HS-5 (cell line): ENCODE measurements at places on chromosomes 13 and 19.

GRCh38 chr19:30877661-30878113 is 471.5 kb downstream of the TSHZ3 start:
- no peak for DNase-seq

DNA sequence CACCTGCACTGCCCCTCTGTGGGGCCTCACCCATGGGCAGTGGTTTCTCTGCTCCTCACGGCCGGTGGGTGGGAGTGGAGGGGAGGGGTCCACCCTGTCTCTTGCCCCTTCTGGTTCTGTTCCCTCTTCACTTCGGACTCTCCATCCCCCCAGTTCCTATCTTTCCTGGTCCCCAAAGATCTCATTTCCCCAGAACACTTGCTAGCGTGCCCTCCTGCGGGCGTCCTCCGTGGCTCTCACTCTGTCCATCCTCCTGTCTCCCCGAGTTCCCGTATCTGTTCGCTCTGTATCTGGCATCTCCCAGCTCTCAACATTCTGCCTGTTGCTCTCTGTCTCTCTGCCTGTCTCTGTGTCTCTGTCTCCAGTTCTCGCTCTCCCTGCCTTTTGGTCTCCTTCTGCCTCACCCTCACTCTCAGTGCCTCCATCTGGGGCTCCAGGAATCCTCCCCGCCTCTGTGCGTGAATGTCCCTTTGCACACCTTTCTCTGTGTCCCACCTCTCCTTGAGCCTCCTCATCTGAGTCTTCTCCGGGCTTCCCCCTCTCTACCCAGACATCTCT is 363 bp downstream of the SPIB start:
- DNase-seq = no peak

DNA sequence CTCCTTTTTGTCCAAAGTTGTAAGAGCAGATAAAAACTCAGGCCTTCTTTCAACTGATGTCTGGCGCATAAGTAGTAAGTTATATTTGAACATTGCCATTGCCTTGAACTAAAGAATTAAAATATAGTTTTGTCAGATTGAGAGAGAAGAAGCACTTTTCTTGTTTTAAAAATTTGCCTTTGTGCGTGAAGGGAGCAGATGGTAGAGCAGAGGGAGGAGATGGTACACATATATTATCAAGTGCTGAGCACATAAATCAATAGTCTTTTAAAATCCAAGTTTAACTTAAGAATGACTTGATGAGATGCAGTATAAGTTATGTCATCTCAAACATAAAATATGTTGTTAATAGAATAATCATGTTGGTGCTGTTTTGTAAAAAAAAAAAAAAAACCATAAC is 504.6 kb upstream of the KLHL1 start:
- no peak for DNase-seq

DNA sequence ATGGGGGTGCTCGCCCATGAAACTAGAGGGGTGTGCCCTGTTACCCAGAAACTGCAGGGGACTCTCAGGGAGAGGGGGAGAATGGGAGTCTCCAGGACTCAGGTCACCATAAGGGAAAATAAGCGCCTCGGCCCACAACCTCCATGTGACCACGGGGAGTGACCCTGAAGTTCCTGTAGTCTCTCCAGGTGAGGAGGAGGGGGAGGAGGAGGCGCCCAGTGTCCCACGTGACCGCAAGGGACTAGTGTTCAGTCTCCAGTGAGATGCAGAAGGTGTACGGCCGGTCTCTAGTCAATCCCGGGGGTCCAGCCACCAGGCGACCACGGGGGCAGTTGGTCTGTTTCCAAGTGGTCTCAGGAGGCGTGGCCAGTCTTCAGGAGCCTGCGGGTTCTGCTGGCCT is 16.0 kb downstream of the TM6SF2 start:
- DNase-seq = no peak

GRCh38 chr19:51462276-51462675 is 4.0 kb upstream of the SIGLEC8 start:
- no peak for DNase-seq

DNA sequence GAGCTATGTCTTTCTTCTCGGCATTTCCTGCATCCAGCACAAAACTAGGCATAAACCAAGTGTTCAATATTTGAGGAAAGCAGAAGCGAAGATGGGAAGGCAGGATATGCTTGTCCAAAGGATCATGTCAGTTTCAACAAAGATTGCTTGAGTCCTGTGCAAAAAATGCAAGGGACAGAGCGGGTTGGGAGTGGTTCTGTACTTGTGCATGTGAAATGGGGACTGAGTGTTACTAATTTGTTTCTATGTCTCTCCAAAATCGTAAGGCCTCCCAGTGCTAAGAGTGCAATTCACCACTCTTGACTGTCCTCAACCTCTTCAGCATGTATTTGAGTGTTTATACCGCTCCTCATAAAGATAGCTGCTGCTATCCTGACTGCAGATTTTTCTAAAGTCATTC is 166.2 kb downstream of the DLEU7 start:
- DNase-seq = no peak

- no peak for DNase-seq
Observed at GRCh38 chr13:98954313-98954712, 23.6 kb downstream of the DOCK9 start.

DNA sequence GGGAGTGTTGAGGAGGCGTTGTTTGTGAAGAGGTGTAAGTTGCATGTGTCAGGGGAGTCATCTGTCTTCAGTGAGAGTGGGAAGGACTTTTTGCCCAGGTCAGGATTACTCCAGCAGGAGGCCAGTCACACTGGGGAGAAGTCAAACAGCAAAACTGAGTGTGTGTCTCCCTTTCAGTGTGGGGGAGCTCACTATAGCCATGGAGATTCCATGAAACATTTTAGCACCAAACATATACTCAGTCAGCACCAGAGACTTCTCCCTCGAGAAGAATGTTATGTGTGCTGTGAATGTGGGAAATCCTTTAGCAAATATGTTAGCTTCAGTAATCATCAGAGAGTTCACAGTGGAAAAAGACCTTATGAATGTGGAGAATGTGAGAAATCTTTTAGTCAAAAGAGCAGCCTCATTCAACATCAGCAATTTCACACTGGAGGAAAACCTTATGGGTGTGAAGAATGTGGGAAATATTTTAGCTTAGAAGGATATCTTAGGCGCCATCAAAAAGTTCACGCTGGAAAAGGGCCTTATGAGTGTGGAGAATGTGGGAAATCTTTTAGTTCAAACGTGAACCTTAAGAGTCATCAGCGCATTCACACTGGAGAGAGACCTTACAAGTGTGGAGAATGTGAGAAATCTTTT is 8.4 kb upstream of the ZNF587 start:
- DNase-seq = no peak

DNA sequence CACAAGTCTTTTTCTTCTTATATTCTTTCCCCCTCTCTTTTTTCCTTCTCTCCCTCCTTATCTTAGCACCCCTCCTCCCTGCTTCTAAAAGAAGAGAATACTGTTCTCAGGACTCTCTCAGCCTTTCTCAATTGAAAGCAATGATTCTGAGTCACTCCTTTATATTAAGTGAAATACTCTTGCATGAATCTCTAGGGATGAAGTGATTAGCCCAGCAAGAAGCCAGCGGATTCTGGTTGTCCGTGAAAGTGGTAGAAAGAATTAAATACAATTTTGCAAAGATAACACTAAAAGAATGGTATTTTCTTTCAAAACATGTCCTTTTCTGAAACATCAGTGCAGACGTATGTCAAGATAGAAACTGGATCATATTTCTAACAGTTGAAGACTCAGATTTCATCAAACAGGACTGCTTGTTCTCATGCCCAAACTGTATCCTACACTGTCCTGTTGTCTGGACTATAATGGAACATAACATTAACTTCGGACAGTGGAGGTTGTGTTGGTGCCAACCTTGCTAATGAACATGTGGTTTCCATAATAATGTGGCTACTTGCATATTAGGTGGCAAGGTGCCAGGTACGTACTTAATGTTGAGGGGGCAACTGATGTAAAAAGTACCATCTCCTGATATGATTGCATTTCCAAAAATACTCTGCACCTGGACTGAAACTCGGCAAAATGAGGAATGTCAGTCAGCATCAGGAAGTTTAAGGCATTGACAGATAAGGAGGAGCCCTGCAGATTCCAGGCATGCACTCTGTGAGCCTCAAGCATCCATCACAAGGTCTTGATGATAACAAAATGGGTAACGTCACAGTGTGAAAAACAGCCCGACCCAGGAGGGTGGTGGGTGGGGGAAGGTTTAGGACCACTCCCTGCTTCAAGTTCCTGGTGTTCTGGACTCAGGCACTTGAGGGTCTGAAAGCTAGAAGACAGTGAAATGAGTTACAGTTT is 357.2 kb downstream of the DLEU7 start:
- DNase-seq = no peak

DNA sequence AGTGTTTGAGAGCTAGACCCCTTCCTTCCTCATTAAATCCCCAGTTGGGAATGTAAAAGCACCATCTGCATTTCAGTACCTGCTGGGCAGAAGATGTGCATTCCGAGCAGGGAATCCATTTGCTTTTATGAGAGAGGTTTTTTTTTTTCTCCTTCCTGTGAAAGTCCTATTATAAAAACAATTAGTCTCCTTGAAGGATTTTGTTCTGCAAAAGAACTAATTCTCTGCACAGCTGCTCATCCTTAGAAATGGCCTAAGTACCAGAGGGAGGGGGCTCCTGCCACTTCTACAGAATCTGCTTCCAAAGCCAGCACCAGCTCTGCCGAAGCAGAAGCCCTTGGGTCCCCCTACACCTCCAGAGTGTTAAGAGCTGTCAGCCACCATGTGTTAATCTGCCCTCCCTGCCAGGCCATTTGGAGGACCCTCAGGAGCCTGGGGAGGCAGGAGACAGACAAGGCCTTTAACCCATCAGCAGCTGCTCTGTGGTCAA is 36.4 kb upstream of the SERPINE3 start:
- DNase-seq = no peak

- no peak for DNase-seq
Observed at GRCh38 chr19:57106722-57107235, 13.0 kb upstream of the USP29 start.

- no peak for DNase-seq
Observed at GRCh38 chr19:46372901-46373490, 26.1 kb downstream of the PPP5C start.

GRCh38 chr13:98934243-98934642 is 43.6 kb downstream of the DOCK9 start:
- no peak for DNase-seq

GRCh38 chr19:45716359-45717130 is 14.2 kb downstream of the FBXO46 start:
- DNase-seq = no peak

GRCh38 chr19:17282488-17283125 is 906 bp downstream of the ANKLE1 start:
- no peak for DNase-seq

DNA sequence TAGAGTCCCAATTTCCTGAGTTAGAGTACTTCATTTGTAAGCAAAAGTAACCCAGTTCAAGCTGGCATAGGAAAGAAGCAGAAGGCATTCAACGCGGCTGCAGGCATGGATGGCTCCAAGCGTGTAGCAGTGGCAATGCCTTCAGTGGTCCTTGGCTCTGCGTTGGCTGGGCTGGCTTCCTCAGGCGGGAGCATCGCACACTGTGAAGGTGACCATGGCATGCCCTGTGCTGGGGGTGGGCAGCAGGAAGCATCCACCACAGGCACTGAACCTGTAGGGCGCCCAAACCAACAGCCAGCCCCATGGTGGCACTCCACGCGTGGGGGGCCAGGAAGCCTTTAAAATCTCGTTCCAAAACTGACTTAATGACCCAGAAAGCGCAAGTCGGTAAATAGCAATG is 53.6 kb upstream of the SPACA7 start:
- no peak for DNase-seq

DNA sequence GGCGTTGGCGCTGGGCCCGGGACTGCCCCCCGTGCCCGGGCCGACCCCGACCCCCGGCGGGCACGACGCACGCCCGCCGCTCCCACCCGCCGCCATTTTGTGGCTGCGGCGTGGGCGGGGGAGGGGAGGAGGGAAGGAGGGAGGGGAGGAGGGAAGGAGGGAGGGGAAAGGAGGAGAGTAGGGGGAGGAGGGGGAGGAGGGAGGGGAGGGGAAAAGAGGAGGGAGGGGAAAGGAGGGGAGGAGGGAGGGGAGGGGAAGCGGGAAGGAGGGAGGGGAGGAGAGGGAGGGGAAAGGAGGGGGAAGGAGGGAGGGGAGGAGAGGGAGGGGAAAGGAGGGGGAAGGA is at the start of gene BTBD2:
Gene BTBD2 (minus strand): TSS at position 107 of the 343 bp plus-strand sequence. CDS start 11 bp downstream, at position 96.
- DNase-seq = peak; percentile 11

GRCh38 chr13:52070929-52071523 is 46.5 kb downstream of the UTP14C start:
- peak; percentile 20 for DNase-seq

DNA sequence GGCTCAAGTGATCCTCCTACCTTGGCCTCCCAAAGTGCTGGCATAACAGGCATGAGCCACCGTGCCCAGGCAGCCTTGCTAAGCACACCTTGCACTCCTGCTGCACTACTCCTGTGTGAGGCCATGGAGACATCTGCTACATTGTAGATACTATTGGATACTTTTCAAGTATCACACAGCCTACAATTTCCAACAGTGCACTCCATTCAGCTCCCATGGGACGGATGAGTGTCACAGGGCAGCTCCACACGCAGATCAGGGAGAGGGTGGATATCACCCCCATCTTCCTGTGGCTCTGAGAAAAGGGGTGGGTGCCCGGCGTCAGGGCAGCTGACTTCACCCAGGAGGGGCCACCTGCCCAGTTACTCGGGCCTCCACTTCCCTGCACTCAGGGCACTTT is 39.1 kb upstream of the CCNE1 start:
- DNase-seq = no peak

DNA sequence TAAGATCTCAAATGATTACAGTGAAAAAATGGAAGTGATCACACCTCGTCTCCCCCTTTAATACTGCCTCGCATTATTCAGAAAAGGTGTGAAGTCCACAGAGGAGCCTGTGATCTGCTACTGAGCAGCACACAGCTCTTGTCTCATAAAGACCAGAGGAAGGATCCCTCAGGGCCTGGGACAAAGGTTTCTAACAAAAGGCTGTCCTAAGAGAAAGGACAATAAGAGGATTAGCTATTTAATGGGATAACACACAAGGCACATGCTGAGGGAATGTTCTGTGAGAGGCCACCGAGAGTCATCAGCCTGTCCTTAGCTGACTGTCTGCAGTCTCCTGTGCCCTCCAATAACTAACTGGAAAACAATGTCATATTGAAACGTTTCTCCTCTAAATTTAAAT is 26.7 kb downstream of the EBPL start:
- DNase-seq = no peak

DNA sequence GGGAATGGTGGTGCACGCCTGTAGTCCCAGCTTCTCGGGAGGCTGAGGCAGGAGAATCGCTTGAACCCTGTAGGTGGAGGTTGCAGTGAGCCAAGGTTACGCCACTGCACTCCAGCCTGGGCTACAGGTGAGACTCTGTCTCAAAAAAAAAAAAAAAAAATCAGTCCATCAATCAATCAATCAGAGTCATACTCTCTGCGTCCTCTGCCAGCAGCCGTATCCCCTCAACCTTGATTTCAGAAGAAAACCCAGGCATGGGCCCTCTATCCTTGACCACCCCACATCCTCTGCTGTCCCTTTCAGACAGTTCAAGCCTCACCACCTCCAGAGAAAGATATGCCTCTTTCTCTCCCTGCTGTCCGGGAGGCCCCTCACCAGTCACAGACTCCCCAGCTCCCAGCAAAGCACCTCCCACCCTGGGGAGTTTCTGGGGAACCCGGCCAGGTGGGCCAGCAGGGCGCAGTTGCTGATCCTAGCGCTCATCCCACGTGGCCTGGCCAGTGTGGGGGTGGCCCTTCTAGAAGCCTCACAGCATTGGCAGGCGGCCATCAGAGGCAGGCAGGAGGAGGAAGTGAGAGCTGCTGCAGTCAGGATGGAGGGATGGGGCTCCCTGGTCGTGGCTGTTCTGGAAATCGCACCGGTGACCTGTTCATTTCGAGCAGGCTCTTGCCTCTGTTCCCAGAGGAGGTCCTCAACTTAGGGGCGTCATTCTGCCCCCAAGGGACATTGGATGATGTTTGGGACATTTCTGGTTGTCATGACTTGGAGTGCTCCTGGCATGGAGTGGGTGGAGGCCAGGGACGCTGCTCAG is 10.2 kb upstream of the JSRP1 start:
- DNase-seq = no peak
